ENCODE measurements at places on chromosomes 5 and 9.
A peak's percentile ranks its signal among the peaks of the same experiment; 100 is the strongest.

- DNase-seq = no peak
Measured at GRCh38 chr5:55286411-55286933, 21.0 kb downstream of the DHX29 start.

DNA sequence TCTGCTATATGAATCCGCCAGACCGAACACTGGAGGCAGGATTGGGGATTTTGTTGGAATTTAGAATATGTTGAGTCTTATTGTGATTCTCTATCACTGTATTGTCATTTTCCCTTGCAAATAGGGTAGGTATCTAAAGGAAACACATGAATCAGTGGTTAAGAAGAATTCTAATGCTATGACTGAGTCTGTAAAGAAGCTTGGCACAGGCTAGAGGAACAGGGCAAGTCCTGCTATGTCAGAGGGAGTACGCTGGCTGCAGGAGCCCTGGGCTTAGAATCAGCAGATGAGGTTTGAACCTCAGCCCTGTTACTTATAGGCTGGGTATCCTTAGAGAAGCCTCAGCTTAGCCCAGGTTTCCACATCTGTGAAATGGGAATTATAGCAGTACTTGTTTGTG, 198.1 kb downstream of the NR3C1 start:
- no peak for DNase-seq

DNA sequence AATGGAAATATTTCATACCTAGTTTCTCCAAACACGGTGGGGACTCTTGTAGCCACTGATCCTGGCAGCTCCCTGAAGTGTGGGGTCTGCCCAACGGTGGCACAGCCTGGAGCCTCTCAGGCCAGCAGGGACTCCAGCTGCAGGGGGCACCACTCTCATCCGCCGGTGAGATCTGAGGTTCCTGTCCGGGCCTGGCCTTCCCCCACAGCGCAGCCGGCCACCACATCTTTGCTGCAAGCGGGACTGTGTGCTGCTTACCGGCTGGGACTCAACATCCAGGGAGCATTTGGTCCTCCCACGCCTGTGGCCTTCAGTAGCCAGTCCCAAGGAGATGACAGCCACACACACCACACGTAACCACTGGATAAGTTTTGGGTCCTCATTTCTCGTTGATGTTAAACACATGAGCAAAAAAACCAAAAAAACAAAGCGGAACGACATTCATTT, 7.7 kb upstream of the NKX2-5 start:
- no peak for DNase-seq

DNA sequence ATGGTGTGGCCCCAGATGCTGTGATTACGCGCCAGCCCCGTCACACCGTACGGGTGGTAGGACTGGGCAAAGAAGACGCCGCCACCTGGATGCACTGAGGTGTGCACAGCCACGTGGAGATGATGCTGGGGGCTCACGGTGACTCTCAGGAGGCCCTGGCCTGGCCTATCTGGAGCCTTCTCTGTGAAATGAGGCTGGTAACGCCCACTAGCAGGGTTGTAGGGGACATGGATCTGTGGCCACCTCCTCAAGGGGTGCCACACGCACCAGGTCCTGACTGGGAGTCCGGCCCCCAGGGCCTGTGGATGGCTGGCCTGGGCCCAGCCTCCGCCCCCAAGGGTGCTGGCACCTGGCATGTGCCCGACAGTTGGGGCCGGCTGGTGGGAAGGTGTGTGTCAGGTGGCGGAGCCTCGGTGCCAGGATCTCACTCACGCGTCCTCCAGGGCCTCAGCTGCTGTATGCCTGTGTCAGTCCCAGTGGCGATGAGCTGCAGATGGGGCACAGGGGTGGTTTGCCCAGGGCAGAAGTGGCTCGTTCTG, 32.4 kb downstream of the NEK6 start:
- no peak for DNase-seq

DNA sequence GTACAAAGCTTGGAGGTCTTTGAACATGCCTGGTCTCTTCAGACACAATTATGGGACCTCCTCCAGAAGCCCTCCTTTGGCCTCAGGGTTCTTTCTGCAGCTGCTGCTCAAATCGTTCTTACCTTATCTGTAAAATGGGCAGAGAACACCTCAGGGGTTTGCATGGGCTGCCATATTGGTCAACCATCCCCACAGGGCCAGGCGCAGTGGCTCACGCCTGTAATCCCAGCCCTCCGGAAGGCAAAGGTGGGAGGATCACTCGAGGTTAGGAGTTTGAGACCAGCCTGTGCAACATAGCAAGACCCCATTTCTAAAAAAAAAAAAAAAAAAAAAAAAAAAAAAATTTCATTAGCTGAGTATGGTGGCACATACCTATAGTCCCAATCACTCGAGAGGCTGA, 29.1 kb upstream of the TCF7 start:
- DNase-seq = no peak

DNA sequence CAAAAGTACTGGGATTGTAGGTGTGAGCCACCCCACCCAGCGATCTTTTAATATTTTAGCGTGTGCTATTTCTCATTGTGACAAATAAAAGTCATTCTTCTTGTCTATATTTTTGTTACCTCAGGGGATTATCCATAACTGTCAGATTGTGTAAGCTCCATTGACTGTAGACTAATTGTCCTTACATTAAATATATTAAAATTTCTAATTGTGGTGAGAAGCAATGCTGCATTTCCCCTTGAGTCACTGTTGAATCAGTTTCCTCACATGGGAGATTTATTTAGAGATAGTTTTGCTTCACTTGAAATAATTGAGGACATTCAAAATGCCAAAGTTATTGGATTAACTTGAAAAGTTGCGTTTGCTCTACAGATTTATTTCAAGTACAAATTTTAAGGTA, 782.4 kb upstream of the WWC1 start:
- no peak for DNase-seq

GRCh38 chr5:147559749-147560148, 49.9 kb upstream of the DPYSL3 start:
- DNase-seq = no peak

GRCh38 chr5:94702729-94703128, 84.3 kb downstream of the SLF1 start:
- no peak for DNase-seq

- no peak for DNase-seq
Measured at GRCh38 chr9:111916234-111916645, 19.6 kb downstream of the UGCG start.

DNA sequence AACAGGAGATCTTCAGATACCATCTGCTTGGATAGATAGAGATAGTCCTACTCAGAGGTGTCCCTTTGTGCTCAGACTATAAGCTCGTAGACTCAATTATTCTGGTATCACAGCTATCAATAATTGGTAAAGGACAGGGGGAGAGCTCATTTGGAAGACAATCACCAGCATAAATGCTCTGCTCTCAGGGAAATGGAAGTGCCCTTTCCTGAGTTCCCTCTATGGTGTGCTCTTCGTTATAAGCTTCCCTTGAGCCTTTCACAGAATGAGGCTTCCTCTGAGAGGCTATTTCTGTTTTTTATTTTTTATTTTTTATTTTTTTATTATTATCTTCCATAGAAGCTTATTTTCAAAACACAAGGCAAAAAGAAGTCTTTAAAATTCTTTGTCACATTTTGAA, 1155.7 kb upstream of the DMAC1 start:
- DNase-seq = no peak

DNA sequence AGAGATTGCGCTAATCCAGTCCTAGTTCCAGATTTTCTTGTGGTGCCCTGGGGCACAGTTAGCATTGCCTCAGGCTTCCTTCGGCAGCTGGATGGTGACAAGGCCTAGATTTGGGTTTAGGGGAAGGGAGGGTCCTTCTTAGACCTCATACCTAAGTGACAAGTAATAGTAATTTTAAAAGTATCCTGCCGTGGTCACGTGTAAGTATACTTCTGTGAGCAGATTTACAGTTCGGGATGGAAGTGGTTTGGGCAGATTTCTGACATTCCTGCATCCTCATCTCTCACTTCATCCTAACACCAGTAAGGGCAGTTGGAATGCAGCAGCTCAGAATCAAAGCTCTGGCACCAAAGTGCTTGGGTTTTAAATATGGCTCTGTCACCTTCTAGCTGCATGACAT, 71.6 kb downstream of the LRRC70 start:
- no peak for DNase-seq

GRCh38 chr9:97721396-97721795, 24.3 kb upstream of the XPA start:
- DNase-seq = no peak

- no peak for DNase-seq
Measured at GRCh38 chr5:126122942-126123341, 300.3 kb upstream of the GRAMD2B start.

DNA sequence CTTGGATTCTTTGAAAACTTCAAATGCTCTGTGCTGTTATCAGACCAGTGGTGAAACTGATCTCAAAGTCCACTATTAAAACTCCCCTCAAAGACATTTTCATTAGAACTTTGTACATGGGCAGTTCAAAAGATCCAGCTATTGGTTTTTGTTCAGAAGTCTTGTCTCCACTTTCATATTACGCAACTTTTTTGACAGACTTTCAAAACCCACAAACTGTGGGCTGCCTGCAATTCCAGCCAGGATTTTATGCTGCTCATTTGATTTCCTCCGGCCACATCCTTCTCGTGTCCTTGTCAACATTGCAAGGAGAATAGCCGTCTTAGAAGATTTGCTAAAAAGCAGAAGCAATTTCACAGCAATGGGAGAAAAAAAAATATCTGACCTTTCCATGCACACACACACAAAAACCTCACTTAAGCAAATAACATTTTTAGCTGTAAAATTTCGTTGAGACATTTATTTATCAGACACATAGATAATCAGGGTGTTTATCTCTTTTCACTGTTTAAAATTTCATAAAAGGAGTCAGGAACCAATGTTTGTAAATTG, 1990.5 kb downstream of the MAT2B start:
- DNase-seq = no peak

- peak; percentile 48 for DNase-seq
Measured at GRCh38 chr9:19464764-19465585, 56.2 kb downstream of the ACER2 start.

DNA sequence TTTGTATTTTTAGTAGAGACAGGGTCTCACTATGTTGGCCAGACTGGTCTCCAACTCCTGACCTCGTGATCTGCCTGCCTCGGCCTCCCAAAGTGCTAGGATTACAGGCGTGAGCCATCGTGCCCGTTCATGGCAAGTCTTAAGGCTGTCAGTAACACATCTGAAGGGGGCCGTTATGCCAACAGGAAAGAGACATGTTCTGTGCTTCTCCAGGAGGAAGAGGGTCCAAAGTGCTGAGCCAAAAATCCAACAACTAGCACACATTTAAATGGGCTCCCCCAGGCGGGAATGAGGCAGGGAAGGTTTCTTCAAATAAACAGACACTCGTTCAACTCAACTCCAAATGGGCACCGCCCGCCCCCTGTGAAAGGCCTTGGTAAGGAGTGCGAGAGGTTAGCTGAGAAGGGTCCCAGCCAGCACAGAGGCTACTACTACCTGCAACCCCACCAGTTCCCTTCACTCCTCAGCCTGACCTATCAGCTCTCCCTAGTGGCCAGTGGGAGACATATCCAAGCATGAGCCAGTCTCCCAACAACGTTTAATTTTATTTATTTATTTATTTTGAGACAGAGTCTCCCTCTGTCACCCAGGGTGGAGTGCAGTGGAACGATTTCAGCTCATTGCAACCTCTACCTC, 84.1 kb upstream of the DMRT1 start:
- peak; percentile 12 for DNase-seq

GRCh38 chr9:107281922-107282667, 984 bp upstream of the RAD23B start:
- no peak for DNase-seq

GRCh38 chr5:79898611-79899010, 92.5 kb downstream of the MTX3 start:
- DNase-seq = no peak

- DNase-seq = no peak
Measured at GRCh38 chr5:178991190-178992145, 3.7 kb downstream of the GRM6 start.
